ENCODE measurements at places on chromosomes 1 and 21.

DNA sequence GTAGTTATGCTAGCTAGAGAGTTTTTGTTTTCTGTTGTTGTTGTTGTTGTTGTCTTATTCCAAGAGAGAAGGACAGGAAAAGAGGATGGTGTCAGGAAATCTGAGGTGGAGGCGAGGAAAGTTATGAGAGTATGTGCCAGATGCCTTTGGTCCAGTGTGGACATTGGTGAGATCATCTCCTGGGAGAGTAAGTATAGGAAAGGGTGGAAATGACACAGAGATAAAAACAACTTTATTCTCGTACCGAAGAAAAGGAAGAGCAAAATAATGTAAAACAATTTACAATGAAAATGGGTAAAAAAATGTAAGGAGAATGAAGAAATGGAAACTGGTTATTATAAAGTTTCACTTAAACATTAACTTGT is 97.4 kb upstream of the ADGRL2 start:
- no peak for DNase-seq

DNA sequence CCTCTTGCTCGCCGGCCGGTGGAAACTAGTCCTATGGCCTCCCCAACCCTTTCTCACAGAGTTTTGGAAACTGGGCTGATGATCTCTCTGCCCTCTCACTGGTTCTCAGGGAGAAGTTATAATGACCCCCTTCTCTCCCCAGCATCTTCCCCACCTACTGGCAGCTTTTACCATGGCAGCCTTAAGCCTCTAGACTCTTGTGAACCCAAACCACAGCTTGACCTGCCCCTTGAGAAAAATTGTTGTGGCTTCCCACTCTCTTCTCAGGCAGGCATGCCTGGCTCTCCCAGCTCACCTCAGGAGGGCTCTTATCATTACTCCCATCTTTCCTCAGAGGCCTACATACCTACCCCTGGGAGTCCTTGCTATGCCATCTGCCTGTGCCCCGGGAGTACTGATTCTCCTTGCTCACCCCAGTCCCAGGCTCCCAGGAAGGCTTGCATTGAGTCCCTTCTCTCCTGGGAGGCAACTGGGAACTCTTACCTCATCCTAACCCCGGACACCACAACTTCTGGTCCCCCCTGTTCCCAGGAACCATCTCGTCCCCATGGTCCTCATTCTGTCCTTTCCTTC is 1.6 kb downstream of the NSUN4 start:
- DNase-seq: no peak

- DNase-seq: no peak
These were observed 23.2 kb downstream of the HAO2 start for GRCh38 chr1:119391749-119392148.

- no peak for DNase-seq
These were observed 118.4 kb downstream of the RERE start for GRCh38 chr1:8698937-8699447.

DNA sequence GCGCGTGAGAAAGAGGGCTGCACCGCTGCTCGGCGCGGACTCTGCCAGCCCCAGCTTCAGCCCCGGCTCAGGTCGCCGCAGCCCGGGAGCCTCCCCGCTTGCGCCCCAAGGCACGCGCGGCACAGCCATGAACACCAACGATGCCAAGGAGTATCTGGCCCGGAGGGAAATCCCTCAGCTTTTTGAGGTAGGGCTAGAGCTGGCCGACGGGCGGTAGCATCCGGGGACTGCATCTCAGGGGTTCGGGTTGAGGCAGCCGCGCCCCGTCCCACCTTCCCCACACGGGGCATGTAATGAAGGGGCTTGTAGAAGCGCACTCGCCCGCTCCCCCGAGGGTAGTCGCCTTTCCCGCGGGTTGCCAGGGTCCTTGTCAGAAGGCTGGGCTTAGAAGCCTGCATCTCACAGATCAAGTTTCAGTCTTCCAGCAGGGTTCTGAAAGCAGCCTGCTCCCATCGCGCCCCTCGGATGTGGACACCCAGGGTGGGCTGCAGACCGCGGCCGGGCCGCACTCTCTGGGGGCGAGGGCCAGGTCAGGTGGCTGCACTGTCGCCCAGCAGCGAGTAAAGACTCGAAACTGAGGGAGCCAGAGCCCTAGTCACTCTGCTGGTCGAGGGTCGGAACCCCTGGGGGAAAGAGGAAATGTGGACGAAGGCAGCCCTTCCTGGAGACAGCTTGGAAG is 507 bp downstream of the AK5 start:
- peak; percentile 15 for DNase-seq

DNA sequence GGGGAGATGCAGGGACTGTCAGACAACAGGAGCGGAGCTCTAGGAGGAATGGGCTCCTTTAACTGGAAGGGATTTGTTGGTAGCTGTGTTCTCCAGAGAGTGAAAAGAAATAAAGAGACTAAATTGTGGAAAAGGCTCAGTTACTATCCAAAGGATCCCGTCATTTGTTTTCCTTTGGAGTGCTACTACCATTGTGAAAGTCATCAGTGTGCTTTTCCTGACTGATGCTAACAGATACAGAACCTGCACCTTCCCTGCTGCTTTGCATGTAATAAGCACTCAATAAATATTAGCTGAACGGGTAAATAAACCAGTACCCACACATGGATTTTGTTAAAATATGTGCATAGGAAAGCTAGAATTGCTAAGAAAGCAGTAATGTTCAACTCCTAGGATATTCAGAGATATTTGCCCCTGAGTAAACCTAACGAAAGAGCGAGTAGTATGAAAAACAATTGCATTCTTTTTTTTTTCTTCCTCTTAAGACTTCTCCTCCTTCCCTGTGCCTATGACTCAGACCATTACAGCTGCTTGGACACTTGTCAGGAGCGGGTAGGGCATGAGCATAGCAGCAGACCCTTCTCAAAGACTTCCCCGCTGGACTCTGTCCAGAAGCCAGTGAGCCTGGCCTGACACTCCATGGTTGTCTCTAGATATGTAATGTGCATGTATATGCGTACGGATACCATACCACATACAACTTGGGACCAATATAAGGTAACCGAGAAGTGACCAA is 41.7 kb downstream of the PTGFRN start:
- DNase-seq: peak; percentile 66

Measured in spinal cord (tissue), 10 donors.